Smooth muscle cell of the umbilical artery (primary cell): ENCODE measurements at places on chromosomes 13 and 19. TPM values are rescaled to one million over a fixed set of nuclear protein-coding genes. Genes with fewer than 3 reads are reported as not detected.

Gene CGB8
- total RNA-seq, result not detected in 2 replicates

Gene SYCN
- total RNA-seq, result not detected in 2 replicates

Gene SMIM44
- not detected in 2 replicates for total RNA-seq

Gene CADM4
- total RNA-seq, result 1.8 and 3.8 TPM in 2 replicates

Gene SRRM5
- 0.05 TPM in 1 of 2 replicates, not detected in the other for total RNA-seq

Gene IRGQ
- 24.9 and 34.3 TPM in 2 replicates for total RNA-seq

Gene ATXN8OS
- total RNA-seq, result not detected in 2 replicates

Gene PCDH8
- total RNA-seq, result not detected in 2 replicates

Gene FCER2
- not detected in 2 replicates for total RNA-seq

Gene MIA
- total RNA-seq, result not detected in 2 replicates

Gene CRB3
- not detected in 2 replicates for total RNA-seq

Gene PIK3R2
- 21.7 and 53.9 TPM in 2 replicates for total RNA-seq

Gene LILRA6
- not detected in 2 replicates for total RNA-seq

Gene PTPRH
- 4.2 and 5.0 TPM in 2 replicates for total RNA-seq

Gene USHBP1
- total RNA-seq, result 0.05 TPM in 1 of 2 replicates, not detected in the other

Gene SOX1
- not detected in 2 replicates for total RNA-seq

Gene CASP14
- total RNA-seq, result not detected in 2 replicates

Gene RNF126
- total RNA-seq, result 16.6 and 29.8 TPM in 2 replicates

Gene COX7A1
- 4.3 and 14.8 TPM in 2 replicates for total RNA-seq

Gene GGN
- 0.30 and 0.88 TPM in 2 replicates for total RNA-seq

Gene ZNF331
- total RNA-seq, result 8.4 and 14.0 TPM in 2 replicates

Gene KCNRG
- 5.2 and 7.4 TPM in 2 replicates for total RNA-seq

Gene ZNF583
- 6.6 and 7.4 TPM in 2 replicates for total RNA-seq

Gene CDC16
- 69.5 and 91.3 TPM in 2 replicates for total RNA-seq

Gene CLEC4M
- not detected in 2 replicates for total RNA-seq

Gene NTF4
- 0.30 TPM in 1 of 2 replicates, not detected in the other for total RNA-seq

Gene OLFM4
- total RNA-seq, result not detected in 2 replicates

Gene KLC3
- total RNA-seq, result not detected in 2 replicates

Gene TSSK6
- total RNA-seq, result 1.2 and 2.1 TPM in 2 replicates

Gene LRRC63
- total RNA-seq, result under 0.01 and 0.09 TPM in 2 replicates

Gene DNASE2
- 22.2 and 48.1 TPM in 2 replicates for total RNA-seq

Gene GAPDHS
- not detected in 2 replicates for total RNA-seq

Gene JAK3
- total RNA-seq, result 2.7 and 3.4 TPM in 2 replicates

Gene SLITRK5
- total RNA-seq, result under 0.01 TPM in 1 of 2 replicates, not detected in the other

Gene CBLC
- not detected in 2 replicates for total RNA-seq
